Astrocyte of the cerebellum (primary cell): ENCODE measurements at places on chromosomes 7 and 10.

DNA sequence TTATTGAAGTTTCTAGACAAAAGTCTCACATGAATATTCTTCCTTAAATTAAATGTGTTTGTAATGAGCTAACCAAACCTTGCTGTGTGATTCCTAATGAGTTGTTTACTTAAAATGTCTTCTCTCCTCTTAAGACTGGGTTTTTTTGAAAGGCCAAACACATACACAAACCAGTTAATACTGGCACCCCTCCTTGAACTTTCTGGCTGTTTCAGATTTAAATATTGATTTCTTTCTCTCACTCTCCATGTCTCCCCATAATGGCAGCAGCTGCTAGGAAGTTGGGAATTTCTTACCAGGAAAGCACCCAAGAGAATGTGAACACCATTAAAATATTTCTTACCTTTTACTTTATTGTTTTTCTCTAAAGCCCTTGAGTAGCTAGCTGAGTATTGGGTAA is 11.4 kb upstream of the PTN start:
- DNase-seq = no peak

DNA sequence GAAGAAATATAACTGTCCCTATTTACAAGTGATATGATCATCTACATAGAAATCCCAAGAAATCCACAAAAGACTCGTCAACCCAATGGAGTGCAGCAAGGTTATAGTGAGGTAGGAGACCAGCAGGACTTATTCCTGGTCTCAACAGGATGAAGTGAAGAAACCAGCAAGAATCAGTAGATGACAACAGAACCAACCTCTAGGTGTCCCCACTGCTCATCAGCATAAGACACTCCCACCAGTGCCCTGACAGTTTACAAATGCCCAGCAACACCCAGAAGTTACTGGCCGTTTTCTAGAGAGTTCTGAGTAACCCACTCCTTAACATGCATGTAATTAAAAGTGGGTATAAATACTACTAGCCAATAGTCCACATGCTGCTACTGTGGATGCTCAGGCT is 470.5 kb upstream of the LRRTM3 start:
- DNase-seq = no peak

- DNase-seq = no peak
These were observed 67.1 kb downstream of the GNAT3 start for GRCh38 chr7:80444811-80445210.

- no peak for DNase-seq
These were observed 55.6 kb downstream of the PARP12 start for GRCh38 chr7:140007051-140007690.

- no peak for DNase-seq
These were observed 82.5 kb upstream of the PRR15 start for GRCh38 chr7:29480934-29481651.

GRCh38 chr10:117373823-117374505 is 1.3 kb downstream of the PDZD8 start:
- DNase-seq = no peak

DNA sequence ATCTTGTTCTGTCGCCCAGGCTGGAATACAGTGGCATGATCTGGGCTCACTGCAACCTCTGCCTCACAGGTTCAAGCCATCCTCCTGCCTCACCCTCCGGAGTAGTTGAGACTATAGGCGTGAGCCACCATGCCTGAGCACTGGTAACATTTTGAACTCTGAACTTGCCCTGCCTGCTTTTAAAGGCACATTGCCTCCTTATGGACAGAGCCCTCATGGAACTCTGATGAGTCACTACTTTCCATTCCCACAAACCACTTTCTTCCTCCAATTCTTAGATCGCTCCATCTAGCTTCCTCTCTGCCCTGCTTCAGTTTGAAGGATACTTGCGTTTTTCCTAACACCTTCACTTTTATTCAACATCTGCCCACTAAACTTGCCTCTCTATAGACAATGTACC is 38.1 kb downstream of the PRPS1L1 start:
- no peak for DNase-seq

DNA sequence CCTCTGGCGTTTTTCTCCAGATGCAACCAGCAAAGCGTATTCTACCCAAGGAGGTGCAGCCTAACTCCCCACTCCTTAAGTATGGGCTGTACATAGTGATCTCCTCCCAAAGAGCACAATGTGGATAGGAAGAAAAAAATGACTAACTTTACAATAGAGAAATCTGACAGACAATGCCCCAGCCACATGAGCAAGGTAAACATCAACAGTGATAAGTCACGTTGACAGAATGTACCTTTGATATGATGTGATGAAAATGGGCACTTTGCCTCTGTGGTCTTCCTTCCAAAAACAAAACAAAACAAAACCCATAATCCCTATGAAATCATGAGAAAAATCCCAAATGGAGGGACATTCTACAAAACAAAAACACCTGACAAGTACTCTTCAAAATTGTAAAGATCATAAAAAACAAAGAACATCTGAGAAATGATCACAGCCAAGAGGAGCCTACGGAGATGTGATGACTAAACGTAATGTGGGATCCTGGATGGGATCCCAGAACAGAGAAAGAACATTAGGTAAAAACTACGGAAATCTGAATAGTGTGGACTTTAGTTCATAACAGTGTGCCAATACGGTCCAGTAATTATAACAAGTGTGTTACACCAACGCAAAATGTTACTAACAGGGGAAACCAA is 50.6 kb downstream of the ABLIM1 start:
- DNase-seq = peak; percentile 48

- DNase-seq = no peak
These were observed 67.2 kb downstream of the COBL start for GRCh38 chr7:51249187-51249945.

DNA sequence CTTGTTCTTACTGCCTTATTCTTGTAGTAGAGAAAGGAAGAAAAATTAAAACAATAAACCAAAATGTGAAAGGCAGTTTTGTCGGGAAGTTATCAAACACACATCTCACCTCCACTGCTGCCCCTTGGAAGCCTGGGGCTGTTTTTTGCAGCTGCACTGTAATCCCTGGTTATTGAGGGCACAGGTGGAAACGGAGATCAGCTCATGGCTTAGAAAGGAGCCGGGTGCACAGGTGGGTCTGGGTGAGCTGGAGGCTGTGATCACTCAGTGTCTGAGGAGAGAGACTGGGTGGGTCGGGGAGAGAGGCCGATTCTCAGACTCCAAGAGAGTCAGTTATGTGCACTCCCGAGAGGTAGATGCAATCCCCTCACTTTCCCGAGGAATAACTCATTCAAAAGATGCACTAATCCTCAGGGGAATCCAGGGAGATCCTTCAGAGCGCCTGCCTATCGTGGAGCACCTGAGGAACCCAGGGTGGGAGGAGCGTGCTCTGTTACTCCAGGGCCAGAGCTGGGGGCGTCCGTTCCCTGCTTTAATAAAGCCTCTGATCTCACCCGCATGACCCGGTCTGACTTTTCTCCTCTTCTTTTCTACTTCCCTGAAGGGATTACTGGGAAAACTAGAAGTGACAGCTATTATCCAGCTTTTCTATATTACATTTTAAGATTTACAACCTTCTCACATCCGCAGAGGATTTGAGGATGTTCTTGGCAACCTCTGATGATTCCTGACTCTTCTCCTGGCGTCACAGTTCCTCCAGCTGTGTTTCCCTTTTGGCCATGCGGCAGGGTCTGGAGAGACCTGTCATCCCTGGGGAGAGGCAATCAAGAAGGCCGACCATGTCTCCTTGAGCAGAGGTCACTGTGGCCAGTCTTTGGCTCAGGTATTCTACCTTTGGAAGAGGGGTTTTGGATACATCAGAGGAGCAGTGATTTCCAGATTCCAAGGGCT is 82.1 kb downstream of the CAMK1D start:
- no peak for DNase-seq

DNA sequence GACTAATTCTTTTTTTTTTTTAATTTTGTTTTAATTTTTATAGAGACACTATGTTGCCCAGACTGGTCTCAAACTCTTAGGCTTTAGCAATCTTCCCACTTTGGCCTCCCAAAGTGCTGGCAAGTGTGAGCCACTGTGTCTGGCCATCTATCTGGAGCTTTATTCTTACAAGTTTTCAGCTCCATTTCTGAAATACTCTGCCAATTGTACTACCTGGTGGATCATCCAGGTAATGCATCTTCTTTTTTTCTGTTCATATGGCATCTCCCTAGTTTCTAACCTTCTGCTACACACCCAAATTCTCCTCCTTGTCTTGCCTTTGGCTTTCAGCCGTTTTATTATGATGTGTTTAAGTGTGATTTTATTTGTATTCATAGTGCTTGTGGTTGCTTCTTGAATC is 40.2 kb downstream of the ZNF365 start:
- no peak for DNase-seq

GRCh38 chr10:50566150-50566549 is 57.6 kb downstream of the SGMS1 start:
- no peak for DNase-seq

- DNase-seq = peak; percentile 16
These were observed 25.2 kb upstream of the POT1 start for GRCh38 chr7:124954790-124955189.

DNA sequence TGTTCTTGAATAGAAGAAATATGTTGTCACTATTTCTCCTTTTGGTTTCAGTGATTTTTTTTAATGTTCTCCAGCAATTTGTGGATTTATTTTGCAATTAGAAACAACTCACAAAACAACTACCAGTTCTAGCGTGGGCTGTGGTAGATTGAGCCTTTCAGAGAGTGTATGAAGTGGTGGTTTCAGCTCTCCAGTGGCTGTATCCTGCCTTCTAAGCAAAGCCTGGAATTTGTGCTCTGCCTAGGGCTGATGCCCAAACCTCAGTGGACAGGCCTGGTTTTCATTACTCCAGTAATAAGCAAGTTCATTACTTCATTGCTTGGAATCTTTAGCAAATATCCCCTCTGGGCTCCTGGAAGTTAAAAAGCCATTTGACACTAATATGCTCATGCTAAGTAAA is 35.9 kb downstream of the APBB1IP start:
- no peak for DNase-seq

GRCh38 chr7:85023066-85023712 is 163.7 kb downstream of the SEMA3D start:
- DNase-seq = peak; percentile 47
